Mucosa of gallbladder (tissue), 1 donor: ENCODE measurements at places on chromosomes 2 and 18. TPM values are rescaled to one million over a fixed set of nuclear protein-coding genes. Genes with fewer than 3 reads are reported as not detected.

ST6GAL2 gene
- 28.3 TPM for total RNA-seq

DNA sequence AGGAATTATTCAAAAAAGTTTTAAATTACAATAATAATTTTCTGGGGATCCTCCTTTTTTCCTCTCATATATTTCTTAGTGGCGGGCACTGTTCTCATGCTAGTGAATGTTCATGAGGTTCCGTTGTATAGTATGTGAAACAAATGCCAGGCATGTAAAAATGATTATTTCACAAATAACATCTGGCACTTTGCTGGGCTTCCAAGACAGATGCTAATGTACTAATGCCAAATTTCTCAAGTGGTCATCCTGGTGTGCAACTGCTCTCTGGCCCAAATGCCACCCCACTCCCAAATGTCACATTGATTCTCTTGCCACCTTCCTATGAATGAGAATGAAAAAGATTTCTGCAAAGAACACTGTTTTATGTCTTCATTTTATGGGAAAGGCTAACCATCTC is 564.0 kb upstream of the GCFC2 start:
- DNase-seq, result no peak

FOXI3 gene
- total RNA-seq, result not detected

GRCh38 chr2:80326214-80326613 is 21.7 kb upstream of the LRRTM1 start:
- DNase-seq, result no peak

GRCh38 chr2:199220920-199221319 is 236.8 kb downstream of the SATB2 start:
- DNase-seq, result no peak

AOX1 gene
- 119 TPM for total RNA-seq

DNA sequence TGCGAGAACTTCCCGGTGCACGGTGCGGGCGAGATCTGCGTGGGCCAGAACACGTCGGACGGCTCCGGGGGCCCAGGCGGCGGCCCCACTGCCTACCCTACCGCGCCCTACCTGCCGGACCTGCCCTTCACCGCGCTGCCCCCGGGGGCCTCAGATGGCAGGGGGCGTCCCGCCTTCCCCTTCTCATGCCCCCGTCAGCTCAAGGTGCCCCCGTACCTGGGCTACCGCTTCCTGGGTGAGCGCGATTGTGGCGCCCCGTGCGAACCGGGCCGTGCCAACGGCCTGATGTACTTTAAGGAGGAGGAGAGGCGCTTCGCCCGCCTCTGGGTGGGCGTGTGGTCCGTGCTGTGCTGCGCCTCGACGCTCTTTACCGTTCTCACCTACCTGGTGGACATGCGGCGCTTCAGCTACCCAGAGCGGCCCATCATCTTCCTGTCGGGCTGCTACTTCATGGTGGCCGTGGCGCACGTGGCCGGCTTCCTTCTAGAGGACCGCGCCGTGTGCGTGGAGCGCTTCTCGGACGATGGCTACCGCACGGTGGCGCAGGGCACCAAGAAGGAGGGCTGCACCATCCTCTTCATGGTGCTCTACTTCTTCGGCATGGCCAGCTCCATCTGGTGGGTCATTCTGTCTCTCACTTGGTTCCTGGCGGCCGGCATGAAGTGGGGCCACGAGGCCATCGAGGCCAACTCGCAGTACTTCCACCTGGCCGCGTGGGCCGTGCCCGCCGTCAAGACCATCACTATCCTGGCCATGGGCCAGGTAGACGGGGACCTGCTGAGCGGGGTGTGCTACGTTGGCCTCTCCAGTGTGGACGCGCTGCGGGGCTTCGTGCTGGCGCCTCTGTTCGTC is 1.7 kb downstream of the FZD7 start:
- peak; percentile 57 for DNase-seq

- no peak for DNase-seq
Observed at GRCh38 chr18:40868110-40868858, 1086.8 kb upstream of the PIK3C3 start.

GRCh38 chr2:234046521-234046920 is 4.0 kb upstream of the SPP2 start:
- DNase-seq, result no peak

- no peak for DNase-seq
Observed at GRCh38 chr2:120906914-120907313, 171.2 kb downstream of the GLI2 start.

DNA sequence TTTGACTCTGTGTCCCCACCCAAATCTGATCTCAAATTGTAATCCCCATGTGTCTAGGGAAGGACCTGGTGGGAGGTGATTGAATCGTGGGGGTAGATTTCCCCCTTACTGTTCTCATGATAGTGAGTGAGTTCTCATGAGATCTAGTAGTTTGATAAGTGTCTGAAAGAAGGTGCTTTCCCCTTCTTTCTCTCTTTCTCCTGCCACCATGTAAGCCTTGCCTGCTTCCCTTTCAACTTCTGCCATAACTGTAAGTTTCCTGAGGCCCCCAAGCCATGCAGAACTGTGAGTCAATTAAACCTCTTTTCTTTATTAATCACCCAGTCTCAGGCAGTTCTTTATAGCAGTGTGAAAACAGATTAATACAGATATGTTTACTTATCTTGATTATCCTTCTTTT is 266.5 kb upstream of the GYPC start:
- no peak for DNase-seq

DNA sequence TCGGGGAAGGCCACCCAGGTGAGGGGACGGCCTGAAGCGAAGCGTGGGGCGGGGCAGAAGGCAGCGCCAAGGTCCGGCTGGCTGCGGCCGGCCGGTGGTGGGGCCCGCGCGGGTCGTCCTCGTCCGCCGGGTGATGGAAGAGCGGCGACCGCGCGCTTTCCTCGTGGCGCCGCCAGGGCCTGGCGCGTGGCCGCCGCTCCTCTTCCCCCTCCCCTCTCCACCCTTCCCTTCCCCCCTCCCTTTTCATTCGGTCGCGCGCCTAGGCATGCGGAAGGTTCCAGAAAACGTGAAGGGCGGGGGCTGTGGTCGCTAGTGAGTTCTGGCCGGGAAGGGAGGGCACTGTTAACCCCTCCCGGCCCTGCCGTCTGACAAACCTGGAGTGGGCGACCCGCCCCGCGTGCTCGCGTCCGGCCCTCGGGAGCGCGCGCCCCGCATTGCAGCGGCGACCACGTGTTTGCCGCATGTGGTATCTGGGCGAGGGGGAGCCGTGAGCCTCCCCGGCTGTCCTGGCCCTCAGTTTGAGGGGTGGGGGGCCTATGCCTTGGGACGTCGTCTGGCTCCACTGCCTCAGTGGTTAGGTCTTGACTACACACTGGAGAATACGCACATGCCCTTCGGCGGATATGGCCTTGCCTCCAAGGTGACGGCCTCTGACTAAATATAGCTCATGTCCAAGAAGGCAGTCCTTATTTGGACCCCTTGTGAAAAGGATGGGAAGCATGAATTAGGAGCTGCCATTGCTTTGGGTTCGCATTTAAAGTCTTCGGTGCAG is 579 bp downstream of the MAT2A start:
- peak; percentile 64 for DNase-seq

DNA sequence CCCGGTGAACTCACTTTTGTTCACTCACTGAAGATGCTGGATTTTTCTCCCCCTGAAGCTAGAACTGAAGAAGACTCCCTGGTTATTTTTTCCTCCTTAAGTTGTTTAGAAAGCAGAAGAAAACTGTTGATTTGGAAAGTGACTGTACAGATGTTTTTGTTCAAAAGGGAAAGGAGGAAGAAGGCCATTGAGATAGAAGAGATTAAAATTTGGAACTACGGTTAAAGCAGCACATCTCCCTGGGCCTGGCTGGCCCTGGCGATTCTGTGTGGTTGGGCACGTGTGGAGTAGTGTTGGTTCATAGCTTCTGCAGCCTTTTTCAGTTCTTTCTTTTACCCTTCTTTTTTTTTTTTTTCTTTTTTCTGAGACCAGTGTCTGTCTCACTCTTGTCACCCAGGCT is 109.2 kb downstream of the MAP4K4 start:
- no peak for DNase-seq

ABCG8 gene
- total RNA-seq, result 2.6 TPM

GRCh38 chr18:45836242-45837205 is 11.0 kb downstream of the SIGLEC15 start:
- peak; percentile 49 for DNase-seq

ZNF512 gene
- 32.6 TPM for total RNA-seq

DNA sequence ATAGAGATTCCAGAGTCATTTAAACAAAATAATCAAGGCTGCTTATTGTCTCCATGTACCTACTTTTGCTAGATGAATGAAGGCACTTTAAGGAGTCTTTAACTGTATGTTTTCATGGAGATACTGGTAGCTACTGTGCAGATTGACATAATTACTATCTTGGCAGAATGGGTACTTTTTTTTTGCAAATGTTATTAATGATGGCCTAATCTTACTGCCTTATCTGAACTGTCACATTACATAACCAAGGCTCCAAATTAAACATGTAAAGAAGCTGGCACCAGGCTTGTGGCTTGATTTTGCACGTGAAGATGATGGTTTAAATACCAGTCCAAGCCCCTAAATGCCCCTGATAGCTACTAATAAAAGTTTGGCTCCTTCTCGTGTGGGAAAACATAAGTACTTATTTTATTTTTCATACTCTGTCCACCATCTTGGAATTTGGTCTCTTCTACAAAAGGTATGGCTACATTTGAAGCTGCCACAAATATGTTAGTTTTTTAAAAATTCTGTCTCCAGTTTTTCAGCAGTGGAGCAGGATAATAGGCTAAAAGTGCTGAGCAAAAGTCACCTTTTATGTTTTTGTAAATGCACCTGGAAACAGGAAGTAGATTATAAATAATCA is 4.1 kb downstream of the TRIB2 start:
- DNase-seq, result no peak

CLK1 gene
- total RNA-seq, result 98.8 TPM

- no peak for DNase-seq
Observed at GRCh38 chr2:135997380-135997779, 12.0 kb upstream of the DARS1 start.

DNA sequence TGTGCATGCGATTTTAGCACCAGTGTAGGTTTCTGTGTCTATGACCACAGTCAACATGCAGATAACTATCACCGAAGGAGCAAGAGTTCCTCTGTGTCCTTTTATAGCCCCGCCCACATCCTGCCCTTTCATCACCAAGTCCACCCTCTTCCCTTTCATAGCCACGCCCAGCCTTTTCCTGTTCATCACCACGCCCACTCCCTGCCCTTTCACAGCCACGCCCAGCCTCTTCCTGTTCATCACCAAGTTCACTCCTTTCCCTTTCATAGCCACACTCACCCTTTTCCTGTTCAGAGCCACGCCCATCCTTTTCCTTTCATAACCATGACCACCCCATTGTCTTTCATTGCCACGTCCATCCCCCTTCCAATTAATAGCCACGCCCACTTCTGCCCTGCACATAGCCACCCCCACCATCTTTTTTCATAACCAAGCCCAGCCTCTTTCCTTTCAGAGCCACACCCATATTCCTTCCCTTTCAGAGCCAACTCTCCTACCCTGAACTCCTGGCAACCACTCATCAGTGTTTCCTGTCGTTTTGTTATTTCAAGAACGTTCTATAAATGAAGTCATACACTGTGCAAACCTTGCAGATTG is 273.9 kb downstream of the MYT1L start:
- DNase-seq, result peak; percentile 17

DNA sequence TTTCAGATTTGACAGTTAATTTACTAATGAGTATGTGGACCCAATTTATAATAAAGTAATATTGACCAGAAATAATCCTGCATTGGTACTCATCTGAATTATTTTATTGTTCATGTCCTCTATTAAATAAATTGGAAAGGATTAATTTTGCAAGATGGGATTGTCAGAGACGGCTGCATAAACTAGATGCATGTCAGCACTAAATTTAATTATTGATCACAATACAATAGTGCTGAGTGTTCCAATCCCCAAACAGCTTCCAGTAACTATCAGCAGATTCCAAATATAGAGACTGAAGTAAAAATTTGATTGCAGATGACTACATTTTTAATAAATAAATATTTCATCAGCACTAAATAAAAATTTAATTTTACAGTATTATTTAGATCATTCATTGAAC is 387.2 kb downstream of the GRB14 start:
- DNase-seq, result no peak

GRCh38 chr2:146461068-146461467 is 1383.8 kb upstream of the ACVR2A start:
- DNase-seq, result no peak

EPB41L3 gene
- total RNA-seq, result 34.0 TPM

IFIH1 gene
- 15.9 TPM for total RNA-seq

- DNase-seq, result no peak
Observed at GRCh38 chr2:222506230-222506935, 82.0 kb downstream of the SGPP2 start.

MOCOS gene
- 7.5 TPM for total RNA-seq

GRCh38 chr2:85769983-85770362 is 16.2 kb downstream of the ATOH8 start:
- DNase-seq, result no peak

DNA sequence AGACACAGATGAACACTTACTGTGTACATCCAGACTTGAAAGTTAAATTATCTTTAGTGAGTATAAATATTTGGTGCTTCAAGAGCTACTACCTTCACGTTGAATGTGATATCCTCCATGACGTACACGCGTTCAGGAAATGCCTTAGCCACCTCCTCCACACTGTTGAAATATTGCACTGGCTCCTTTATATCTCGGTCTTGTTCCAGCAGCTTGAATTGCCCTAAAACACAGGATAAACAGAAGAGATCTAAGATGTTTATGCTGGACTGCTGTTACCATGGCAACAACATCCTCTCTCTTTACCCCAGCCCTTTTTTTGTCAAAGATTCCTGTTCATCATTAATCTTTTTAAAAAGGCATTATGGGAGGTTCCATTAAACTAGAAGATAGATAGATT is 120.3 kb downstream of the MEP1B start:
- no peak for DNase-seq

DNA sequence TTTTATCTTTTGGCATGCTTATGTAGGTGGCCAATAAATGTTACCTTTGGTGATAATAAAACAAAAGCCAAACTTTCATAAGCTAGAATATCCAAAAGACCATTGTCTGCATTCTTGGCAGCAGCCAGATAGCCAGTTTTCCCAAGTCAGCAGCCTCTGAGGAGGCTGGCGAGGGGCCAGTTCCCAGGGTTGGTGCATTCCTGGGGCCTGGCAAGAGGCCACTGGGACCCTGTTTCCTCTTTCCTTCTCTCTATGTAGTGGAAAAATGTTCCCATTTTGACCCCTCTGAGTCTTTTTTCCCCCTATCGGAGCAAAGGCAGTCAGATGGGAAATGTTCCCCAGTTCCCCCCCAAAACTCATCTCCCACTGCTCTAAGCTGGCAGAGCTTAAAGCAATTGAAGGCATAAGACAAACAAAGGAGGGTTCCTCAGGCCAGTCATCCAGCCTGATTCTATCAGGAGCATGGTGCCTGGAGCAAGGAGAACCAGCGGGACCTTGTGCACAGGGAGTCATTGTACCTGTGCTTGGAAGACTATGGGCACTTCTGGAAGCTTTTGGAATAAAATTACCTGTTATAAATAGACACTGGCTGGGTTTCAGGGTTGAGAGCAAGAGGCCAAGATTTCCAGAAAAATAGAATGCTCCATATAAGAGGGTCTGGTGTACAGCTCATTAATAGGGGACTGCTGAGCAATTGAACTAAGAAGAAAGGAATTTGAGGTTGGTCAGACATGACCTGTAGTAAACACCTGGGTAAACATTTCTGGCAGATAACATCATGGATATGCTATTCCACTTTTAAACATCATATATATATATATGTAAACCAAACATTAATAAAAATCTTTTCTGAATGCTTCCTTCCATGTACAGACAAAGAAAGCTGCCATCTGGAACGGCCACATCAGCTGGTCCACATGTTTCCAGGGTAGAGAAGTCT is 63.4 kb downstream of the NCKAP5 start:
- DNase-seq, result peak; percentile 53

TAF4B gene
- total RNA-seq, result 1.6 TPM

CYP26B1 gene
- total RNA-seq, result 2.2 TPM

MALT1 gene
- 20.8 TPM for total RNA-seq

- no peak for DNase-seq
Observed at GRCh38 chr18:3029215-3029952, 16.4 kb upstream of the LPIN2 start.
